WTC11 (cell line): ENCODE measurements at places on chromosomes 13 and 19. TPM values are rescaled to one million over a fixed set of nuclear protein-coding genes. Genes with fewer than 3 reads are reported as not detected.
A peak's percentile ranks its signal among the peaks of the same experiment; 100 is the strongest.

DNA sequence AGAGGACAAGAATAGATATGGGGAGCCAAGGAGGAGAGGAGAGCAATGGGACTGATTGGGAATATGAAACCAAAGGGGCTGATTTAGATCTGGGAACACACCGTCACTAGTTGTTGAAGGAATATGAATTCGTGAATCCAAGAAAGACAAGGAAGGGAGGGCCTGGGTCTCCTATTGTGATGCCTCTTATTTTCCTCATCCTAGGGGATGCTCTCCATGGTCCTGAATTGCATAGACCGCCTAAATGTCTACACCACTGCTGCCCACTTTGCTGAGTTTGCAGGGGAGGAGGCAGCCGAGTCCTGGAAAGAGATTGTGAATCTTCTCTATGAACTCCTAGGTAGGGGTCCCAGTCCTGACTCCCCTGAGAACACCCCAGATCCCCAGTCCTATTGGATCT is 21.5 kb downstream of the RYR1 start:
- no peaks in the 10 kb centered on the region; the same call in 1 of the 2 replicates for H3K27me3 ChIP-seq
- H3K4me1 ChIP-seq, result peaks cover 9% of the 10 kb centered on the region
- DNase-seq, result no peak
- peaks cover 60% of the 10 kb centered on the region for H3K36me3 ChIP-seq
- no peak overlapping the region for H3K27ac ChIP-seq
- no peak overlapping the region for H3K4me3 ChIP-seq

- DNase-seq, result no peak
- peaks cover 22% of the 10 kb centered on the region for H3K27me3 ChIP-seq
Observed at GRCh38 chr13:23901365-23901764, 4.1 kb upstream of the C1QTNF9B start.

- no peaks in the 10 kb centered on the region for H3K27me3 ChIP-seq
- no peaks in the 10 kb centered on the region for H3K36me3 ChIP-seq
- peaks cover 3% of the 10 kb centered on the region; the same call in 1 of the 2 replicates for H3K4me1 ChIP-seq
- no peak overlapping the region for H3K27ac ChIP-seq
- H3K4me3 ChIP-seq, result no peak overlapping the region
- DNase-seq, result no peak
Observed at GRCh38 chr13:72164811-72165210, 297.8 kb upstream of the DACH1 start.

- H3K36me3 ChIP-seq, result peaks cover 26% of the 10 kb centered on the region
- peaks cover 38% of the 10 kb centered on the region for H3K27me3 ChIP-seq
- DNase-seq, result peak; percentile 87
- H3K4me3 ChIP-seq, result peak overlapping the region; percentile 76
- H3K27ac ChIP-seq, result no peak overlapping the region
Observed at GRCh38 chr13:99980201-99980823, 1.3 kb upstream of the ZIC2 start.

C13orf42 gene
- 6.3 to 8.2 TPM (median 7.0 TPM) in 3 replicates for total RNA-seq

DNA sequence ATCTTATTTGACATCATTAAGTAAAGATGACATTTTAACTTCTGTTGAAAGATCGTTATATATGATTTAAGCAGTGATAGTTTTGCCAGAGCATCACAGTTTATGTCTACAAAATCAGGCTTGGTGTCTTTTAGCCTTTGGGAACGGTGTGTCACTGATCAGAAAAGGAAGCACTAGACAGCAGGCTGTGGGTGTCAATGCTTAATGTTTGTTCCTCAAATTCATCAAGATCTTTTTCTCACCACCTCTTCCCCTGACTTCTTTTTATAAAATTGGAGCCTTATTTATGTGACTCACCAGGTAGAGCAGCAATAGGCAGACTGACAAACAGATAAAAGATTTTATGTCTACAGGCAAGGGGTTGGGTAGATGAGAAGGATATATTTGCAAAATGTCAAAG is 1558.5 kb downstream of the EFNB2 start:
- no peak for DNase-seq
- no peak overlapping the region for H3K27ac ChIP-seq
- H3K4me1 ChIP-seq, result no peaks in the 10 kb centered on the region

DNA sequence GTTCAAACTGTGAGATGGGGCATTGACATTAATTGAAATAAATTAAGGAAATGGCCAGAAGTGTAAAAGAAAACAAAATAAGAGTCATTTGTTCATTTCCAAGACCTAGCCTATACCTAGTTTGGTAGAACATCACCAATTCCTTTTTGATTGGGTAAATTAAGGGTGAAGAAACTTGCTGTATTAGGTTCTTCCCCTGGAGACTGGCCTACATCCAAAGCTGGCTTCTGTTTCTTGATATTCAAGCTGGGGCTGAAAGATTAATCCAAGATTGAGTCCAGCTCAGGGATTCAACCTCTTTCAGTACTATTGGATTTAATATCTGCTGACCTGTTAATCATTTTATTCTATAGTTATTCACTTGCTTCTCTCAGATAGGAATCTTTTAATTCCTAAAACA is 183.2 kb downstream of the GPC6 start:
- peaks cover 17% of the 10 kb centered on the region for H3K4me1 ChIP-seq
- no peak overlapping the region for H3K4me3 ChIP-seq
- no peak for DNase-seq
- H3K36me3 ChIP-seq, result no peaks in the 10 kb centered on the region
- no peak overlapping the region for H3K27ac ChIP-seq
- H3K27me3 ChIP-seq, result no peaks in the 10 kb centered on the region

DNA sequence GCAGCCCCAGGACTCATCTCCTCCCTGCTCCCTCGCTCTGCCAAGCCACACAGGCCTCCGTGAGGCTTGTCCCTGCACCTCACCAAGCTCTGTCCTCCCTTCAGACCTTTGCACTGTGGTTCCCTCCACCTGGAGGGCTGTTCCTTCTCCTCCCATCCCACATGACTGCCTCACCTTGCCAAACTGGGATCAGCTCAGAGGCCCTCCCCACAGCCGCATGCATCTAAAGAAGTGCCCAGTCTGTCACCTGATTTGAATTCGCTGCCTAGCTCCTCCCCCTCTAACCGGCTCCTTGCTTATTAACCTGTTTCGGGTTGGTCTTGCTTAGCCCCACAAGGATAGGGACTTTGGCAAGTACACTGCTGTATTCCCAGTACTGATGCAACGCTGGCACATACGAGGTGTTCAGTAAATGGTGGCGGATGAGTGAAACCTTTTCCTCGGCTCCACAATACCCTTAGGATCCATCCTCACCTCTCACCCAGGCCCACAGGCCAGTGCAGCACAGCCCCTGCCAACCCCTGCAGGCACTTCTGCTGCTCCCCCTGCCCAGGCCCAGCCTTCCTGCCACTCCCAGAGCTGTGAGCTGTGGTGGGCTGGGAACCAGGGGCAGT is 4.4 kb downstream of the AKT2 start:
- peaks cover 27% of the 10 kb centered on the region for H3K4me1 ChIP-seq
- no peaks in the 10 kb centered on the region for H3K36me3 ChIP-seq
- no peaks in the 10 kb centered on the region for H3K27me3 ChIP-seq
- no peak for DNase-seq
- peak overlapping the region; percentile 97 for H3K27ac ChIP-seq
